Amygdala (tissue), 56 donors: ENCODE measurements at places on chromosomes 3 and 15.

DNA sequence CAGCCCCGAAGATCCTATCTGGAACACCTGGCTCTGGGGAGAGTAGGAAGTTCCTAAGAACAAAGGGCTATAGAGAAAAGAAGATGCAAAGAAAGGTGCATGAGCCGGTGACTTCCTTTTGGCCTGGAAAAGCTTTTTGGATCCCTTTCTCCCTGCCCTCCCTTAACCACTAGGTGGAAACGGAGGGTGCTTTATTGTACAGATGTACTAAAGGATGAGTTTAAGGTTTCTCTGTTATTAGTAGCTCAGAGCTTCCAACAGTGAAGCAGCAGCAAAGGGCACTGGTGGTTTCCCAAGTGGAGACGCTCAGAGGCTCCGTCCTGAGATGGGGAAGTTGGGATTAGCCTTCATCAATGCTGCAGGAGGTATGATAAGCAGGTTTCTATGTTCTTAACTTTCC, 5.9 kb upstream of the ADGRG7 start:
- DNase-seq: no peak

DNA sequence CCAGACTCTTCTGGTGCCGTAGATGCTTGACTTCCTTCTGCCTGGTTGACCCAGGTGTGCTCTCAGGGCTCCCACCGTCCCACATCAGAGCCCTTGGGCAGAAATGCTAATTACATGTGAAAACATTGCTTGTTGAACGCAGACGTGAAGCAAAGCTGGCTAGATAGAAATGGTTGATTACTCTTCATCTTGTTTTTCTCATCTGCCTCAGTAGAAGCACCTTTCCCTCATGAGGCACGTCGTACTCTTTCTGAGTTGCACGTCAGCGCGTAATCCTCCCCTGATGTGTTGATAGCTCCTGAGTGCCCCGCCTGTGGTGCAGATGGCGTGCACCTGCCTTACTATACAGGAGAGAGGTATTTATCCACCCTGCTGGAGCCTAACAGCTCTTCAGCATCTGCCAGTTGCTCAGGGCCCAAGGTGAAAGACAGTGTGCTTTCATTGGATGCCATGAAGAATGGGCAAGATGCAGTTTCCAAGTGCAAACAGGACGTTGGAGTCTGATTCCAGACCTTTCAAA, 18.1 kb downstream of the MAP6D1 start:
- no peak for DNase-seq

DNA sequence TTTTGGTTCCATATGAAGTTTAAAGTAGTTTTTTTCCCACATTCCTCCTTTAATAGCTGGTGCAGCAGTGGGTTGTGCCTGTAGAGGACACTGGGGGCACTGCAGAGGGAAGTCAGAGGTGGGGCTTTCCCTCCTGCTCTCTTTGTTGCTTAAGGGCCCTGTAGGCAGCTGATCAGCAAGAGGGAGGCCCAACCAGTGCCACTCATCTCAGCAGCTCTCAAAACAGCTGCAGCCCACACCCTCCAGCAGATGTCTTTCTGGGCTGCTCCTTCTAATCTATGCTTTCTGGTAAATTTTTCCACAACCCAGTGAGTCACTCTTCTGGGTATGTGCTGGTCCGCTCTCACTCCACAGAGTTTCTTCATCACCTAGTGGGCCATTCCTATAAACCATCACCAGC, 263.8 kb downstream of the FEZF2 start:
- no peak for DNase-seq

DNA sequence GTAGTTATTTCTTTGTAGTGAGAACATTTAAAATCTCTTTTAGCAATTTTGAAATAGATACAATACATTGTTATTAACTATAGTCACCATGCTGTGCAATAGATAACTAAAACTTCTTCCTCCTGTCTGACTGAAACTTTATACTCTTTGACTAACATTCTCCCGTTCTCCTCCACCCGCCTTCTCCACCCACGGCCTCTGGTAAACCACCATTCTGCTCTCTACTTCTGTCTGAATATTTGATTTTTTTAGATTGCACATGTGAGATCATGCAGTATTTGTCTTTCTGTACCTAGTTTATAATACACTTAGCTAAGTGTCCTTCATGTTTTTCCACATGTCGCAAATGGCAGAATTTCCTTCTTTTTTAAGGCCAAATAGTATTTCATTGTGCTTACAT, 72.8 kb upstream of the RBM5 start:
- DNase-seq: no peak

GRCh38 chr3:150303768-150304167, 104.3 kb upstream of the TSC22D2 start:
- DNase-seq: no peak
